ENCODE measurements at places on chromosomes 1 and 21. TPM values are rescaled to one million over a fixed set of nuclear protein-coding genes. Genes with fewer than 3 reads are reported as not detected.

FMN2 gene
- total RNA-seq: not detected

OR2T33 gene
- total RNA-seq: not detected

LYPD8 gene
- not detected for total RNA-seq

JAM2 gene
- 38.2 TPM for total RNA-seq

NR5A2 gene
- total RNA-seq: 1.6 TPM

OR2G3 gene
- total RNA-seq: not detected

GNPAT gene
- total RNA-seq: 59.1 TPM

KIF2C gene
- total RNA-seq: 0.87 TPM

Measured in Right ventricle myocardium inferior (tissue), 1 donor.